ENCODE measurements at places on chromosomes 11 and 22.

- DNase-seq, result peak; percentile 79
Observed at GRCh38 chr11:18775492-18776292, 15.9 kb downstream of the PTPN5 start.

DNA sequence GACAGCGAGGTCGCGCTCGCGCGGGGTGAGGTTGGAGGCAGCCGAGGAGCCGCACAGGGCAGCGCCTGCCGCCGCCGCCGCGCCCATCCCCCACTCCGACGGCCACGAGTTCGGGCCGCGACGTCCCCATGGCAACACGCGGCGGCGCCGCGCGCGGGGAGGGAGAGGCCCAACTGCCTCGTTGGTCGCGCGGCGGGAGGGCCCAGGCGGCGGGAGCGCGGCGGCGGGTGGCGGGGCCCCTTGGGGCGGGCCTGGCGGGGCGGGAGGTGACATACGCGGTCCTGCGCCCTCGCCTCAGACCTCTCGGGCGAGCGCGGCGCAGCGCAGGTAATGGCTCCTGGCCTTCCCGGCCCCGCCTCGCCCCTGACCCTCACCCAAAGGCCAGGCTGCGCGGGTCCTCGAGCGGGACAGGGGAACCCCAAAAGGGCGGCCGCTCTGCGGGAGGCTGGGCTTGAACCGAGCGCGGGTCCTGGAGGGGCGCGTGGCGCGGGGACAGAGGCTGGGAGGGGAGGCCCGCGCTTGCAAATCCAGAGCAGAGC lies at the start of gene DEUP1:
TSS of gene DEUP1 (plus strand) at position 297 of the 539 bp plus-strand sequence. CDS start 1,518 bp downstream, outside the sequence.
- peak; percentile 32 for DNase-seq

DNA sequence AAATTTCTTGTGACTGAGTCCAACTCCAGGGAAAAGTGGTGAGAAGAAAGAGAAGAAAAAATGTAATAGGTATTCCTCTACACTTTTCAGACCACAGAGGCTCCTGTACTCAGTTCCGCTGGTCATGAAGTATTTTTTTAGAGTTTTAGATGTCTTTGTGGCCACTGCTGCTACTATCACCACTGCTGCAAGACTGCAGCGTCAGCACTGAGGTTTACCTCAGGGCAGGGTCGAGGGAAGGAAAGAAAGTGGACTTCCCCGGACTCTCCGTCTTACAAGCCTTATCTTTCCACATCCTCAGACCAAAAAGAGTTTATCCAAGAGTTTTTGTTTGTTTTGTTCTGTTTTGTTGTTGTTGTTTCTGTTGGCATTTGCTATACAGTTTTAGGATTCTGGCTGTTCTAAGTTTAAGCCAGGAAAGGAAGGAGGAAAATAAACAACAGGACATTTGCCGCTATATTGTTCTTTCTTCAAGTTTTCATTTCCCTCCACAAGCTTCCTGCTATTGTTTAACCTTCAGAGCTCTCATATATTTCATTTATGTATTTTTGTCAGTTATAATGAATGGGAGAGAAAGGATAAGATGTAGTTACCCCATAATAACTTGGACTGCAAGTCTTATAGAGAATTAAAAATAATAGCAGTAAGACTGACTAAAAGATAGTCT lies 919.3 kb downstream of the NTM start:
- DNase-seq, result no peak

GRCh38 chr11:131829725-131830124 lies 459.3 kb downstream of the NTM start:
- no peak for DNase-seq

DNA sequence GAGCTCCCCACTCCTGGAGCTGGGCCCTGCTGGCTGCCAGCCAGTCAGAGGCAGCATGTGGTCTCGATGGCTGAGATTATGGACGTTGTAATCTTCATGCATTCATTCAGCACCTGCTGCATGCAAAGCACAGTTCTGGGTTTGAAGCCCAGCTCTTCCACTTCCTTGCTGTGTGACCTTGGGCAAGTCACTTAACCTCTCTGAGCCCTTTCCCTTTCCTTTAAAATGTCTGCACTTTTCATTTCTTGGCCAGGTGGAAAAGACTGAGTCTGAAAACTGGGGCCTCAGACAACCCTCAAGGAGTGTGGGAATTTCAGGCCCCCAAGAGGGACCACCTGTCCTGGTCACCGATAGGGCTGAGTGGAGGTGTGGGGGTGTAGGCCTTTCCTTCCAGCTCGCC lies 24.6 kb upstream of the MYEOV start:
- no peak for DNase-seq

DNA sequence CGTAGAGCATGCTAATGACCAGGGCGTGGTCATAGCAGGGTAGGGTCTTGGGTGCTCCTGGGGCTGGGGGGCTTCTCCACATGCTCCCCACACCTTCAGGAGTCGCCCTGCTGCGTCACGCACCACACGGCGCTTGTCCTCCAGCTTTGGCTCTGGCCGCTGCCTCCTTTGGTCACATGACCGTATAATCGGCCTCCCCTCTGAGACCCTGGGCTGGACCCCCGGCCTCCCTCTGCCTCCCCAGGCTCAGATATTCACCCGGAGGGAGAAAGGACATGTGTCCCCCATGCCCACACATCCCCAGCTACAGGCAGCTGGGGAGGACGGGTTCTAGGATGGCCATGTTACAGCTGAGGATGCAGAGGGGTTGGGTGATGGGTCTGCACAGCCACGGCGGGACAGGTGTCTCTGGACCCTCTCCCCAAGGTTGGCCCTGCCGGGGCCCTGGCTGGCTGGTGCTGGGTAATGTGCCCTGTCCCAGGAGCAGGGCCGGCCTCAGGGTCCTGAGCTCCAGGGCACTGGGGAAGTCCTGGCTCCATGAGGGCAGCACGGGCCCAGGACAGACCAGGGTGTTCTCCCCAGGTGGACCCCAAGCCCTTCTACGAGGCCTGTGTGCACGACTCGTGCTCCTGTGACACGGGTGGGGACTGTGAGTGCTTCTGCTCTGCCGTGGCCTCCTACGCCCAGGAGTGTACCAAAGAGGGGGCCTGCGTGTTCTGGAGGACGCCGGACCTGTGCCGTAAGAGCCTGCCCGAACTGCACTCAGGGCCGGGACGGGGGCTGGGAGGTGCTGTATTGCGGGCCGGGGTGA lies 14.5 kb downstream of the MUC2 start:
- DNase-seq, result no peak

DNA sequence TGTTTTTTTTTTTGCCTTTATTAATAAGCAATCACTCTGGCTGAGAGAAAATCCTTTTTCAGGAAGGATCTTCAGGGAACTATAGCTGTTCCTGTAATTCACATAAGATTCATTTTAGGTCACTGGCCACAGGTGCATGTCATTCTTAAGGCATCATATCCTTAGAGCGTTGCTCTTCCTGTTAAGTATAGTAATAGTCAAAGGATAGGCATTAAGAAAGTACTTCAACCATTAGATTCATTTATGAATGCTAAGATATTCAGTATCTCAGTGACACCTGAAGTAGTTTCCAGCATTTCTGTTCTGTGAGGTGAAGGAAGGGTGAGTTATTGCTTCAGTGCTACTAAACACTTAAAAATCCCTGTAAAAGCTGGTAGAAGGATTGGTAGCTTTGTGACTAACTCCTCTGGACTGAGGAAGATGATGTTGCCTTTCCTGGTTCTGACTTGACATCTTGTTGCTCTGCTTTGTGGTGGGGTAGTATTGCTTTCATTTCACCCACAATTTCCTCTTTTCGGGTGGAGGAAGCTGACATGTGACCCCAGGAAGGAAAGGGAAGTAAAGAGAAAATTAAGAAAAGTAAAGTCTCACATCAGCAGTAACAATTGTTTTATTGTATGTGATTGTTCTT lies 34.7 kb downstream of the RNF169 start:
- DNase-seq, result no peak

- DNase-seq, result no peak
Observed at GRCh38 chr22:45445031-45445710, 31.7 kb downstream of the RIBC2 start.

- no peak for DNase-seq
Observed at GRCh38 chr11:78220218-78221157, 31.8 kb downstream of the USP35 start.

GRCh38 chr11:20844216-20844615 lies 174.8 kb downstream of the NELL1 start:
- no peak for DNase-seq

- DNase-seq, result no peak
Observed at GRCh38 chr11:1997755-1998154, at the start of gene H19. Gene H19, minus strand, starts transcription at chr11:1997842.

DNA sequence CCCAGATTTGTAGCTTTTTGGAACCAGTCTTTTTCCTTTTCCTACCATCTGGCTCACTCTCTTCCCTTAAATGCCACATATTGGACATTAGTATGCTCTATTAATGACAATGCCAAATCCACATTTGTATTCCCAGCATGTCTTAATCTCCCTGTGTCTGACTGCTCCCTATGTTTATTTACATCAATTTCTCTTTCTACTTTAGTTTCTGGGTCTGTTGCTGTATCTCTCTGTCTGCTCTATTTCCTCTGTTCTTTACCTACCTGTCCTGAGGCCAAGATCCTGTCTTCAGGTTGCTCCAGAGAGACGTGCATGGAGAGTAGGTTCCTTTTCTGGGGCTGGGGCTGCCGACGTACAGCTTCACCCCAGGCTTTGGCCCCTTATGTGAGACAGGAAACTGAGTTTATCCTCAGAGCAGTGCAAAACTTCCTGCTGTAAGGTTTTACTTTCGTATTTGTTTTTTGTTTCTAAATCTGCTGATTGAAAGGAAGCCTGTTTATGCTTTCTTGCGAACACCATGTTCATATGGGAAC lies 25.6 kb downstream of the OR2AG2 start:
- DNase-seq, result peak; percentile 39

- DNase-seq, result no peak
Observed at GRCh38 chr22:41383085-41383484, 1.3 kb downstream of the TEF start.

- peak; percentile 96 for DNase-seq
Observed at GRCh38 chr11:12224537-12224893, 114.1 kb downstream of the MICAL2 start.

DNA sequence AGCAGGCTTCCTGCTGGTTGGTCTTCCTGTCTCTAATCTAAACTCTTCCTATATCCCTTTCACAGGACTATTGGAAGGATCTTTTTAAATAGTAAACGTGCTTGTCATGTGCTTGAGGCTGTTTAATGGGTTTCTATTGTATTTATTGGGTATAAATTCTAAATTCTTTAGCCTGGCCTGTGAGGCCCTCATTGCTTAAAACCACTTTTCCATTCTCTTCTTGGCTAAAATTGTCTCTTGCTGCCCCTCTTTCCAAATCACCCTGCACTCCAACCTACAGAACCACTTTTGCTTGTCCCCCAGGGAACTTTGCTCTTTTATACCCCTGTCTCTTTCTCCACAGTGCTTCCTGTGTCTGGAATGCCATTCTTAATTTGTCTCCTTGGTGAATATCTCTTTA lies 46.4 kb upstream of the MUC15 start:
- no peak for DNase-seq

DNA sequence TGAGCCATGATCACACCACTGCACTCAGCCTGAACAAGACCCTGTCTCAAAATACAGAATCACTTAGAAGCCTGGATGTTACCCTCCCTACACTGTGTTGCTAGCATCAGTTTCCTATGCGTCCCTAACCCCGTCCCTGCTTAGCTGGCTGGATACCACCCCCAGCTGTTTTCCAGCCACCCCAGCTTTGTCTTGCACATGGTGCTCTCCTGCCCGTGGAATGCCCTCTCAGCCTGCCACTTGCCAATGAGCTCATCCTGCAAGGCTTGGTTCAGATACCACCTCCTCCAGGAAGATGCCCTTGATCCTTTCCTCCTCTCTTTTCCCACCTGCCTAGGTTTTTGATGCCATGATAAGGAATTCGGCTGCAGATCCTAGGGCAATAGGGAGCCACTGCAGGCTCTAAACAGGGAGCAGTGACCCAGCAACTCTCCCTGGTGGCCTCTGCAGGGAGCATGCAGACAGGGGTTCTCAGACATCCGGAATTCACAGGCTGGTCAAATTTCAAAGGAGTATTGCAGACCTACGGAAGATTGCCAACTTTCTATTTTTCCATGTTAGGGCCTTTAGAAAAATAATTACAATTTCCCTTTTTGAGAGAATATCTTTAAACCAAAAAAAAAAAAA lies 52.7 kb upstream of the WNT7B start:
- DNase-seq, result no peak

DNA sequence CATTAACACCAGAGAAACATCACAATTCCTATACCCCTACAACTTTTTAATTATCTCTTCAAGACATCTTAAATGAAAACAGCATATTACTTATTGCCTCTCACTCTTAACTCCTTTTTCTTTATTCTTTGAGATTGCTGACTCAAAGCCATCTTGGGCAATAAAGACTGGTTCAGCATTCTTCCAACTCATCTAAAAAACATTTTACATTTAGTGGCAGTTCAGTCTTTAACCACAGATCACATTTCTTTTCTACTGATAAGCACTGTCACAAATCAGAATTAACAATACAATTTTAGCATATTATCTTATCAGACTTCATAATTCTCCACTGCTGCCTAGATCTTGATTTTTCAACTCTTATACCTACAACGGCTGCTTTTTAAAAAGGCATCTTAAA lies 34.0 kb downstream of the SIK3 start:
- no peak for DNase-seq

DNA sequence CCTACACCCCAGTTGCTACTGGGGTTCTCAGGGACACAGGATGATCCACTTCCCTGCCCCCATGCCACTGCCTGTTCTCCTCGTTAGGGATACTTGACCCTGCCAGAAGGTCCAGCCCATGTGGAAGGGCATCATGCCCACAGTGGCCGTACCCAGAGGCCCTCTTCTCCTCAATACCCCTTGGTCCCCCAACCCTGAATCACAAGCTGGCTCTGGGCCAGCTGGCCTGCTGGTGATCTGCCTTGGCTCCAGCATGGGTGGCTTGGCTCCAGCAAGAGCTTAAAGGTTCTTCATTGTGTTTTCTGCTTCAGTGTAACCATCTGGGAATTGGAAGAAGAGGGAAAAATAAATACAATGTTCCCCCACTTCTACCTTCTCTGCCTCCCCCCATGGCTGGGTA lies 11.1 kb upstream of the TPBGL start:
- no peak for DNase-seq

DNA sequence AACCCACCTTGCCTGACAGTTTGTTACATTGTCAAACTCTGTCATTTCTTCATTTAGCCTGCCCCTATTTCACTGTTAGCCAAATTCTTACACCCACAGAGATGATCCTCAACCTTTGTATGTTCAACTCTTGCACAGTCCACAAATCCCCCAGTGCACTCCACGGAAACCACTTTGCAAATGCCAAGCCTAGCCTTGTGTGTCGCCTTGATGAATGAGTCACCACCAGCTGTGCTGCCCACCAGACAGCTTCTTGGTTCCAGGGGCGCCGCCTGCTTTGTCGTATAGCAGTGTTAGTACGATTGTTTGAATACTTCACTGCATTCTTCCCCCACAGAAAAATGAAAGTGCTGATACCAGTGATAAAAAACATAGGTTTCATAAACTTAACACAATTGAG lies 686.3 kb downstream of the NTM start:
- DNase-seq, result no peak

DNA sequence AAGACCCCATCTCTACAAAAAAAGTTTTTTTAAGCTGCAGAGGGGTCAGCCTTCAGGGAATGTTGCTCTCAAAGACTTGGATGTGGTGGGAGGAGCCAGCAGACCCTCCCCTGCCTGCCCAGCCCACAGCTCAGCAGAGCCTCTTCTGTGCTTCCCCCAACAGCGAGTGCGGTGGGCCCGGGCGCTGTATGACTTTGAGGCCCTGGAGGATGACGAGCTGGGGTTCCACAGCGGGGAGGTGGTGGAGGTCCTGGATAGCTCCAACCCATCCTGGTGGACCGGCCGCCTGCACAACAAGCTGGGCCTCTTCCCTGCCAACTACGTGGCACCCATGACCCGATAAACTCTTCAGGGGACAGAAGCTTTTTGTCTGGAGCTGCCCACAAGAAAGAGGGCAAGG lies 10.5 kb downstream of the TMA7B start:
- no peak for DNase-seq
